ENCODE measurements at places on chromosomes 1 and 21.

- peak; percentile 53 for DNase-seq
These were observed 326.5 kb upstream of the SGIP1 start for GRCh38 chr1:66207484-66207883.

- DNase-seq: peak; percentile 20
These were observed 40.7 kb upstream of the DHCR24 start for GRCh38 chr1:54927472-54928240.

DNA sequence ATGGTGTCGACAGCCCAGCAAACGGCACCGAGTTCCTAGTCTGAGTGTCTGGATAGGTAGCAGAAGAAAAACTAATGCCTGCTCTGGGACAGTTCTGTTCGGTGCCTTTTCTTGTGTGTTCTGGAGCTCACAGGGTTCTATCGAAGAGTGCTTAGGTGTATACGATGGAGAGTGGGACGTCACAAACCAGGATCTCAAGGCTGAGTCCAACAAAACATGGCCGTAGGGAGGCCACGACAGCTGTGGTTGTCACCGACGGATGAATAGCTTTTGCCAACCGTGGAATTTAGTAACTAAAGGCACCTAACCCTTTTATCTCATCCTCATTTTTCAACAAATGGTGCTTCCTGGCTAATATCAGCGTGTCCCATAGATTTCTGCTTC, 635 bp upstream of the SYNJ1 start:
- no peak for DNase-seq

GRCh38 chr1:152880316-152880715, 2.2 kb downstream of the SMCP start:
- no peak for DNase-seq

DNA sequence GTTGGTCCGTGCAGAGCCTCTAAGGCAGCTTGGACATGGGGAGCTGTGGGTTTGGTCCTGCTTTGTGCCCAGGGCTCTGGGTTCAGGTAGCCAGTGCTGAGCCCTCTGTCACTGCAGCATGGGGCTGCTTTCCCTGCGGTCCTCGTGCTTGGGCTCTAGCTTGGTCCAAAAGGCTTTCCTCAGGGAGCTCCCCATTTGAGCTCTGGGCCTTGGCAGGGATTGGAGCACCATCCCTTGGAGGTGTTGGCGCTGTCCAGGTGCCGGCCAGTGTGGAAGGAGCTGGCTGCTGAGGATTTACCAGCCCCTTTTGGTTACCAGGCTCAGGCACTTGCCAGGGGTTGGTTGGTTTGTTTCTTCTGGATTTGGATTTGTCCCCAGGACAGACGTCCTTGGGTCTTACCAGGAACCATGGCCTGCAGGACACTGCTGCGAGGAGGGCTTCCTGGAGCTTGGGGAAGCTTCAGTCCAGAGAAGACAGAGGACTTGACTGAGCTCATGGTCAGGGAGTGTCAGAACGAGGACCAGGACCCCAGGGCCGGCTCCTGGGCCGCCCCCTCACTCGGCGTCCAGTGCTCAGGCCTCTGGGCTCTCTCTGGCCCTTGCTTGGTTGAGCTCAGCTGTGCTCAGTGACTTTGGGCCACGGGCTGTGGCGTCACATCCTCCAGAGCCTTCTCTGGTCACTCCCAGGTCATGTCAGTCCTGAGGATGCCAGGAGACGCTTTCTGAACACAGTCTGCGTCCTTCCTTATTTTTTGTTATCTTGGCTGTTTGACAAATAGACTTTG, 224.7 kb downstream of the CAMTA1 start:
- DNase-seq: no peak

DNA sequence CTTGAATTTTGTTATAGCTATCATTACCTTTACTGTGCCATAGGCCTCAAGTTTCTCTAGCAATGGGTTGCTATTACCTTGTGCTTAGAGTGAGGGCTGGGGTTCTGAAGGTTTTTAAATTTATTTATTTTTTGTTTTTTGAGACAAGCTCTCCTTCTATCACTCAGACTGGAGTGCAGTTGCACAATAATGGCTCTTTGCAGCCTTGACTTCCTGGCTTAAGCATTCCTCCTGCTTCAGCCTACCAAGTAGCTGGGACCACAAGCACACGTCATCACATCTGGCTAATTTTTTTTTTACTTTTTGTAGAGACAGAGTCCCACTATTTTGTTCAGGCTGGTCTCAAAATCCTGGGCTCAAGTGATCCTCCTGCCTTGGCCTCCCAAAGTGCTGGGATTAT, 41.5 kb downstream of the SNX27 start:
- DNase-seq: peak; percentile 4

- no peak for DNase-seq
These were observed 819 bp downstream of the PYHIN1 start for GRCh38 chr1:158932171-158932570.

DNA sequence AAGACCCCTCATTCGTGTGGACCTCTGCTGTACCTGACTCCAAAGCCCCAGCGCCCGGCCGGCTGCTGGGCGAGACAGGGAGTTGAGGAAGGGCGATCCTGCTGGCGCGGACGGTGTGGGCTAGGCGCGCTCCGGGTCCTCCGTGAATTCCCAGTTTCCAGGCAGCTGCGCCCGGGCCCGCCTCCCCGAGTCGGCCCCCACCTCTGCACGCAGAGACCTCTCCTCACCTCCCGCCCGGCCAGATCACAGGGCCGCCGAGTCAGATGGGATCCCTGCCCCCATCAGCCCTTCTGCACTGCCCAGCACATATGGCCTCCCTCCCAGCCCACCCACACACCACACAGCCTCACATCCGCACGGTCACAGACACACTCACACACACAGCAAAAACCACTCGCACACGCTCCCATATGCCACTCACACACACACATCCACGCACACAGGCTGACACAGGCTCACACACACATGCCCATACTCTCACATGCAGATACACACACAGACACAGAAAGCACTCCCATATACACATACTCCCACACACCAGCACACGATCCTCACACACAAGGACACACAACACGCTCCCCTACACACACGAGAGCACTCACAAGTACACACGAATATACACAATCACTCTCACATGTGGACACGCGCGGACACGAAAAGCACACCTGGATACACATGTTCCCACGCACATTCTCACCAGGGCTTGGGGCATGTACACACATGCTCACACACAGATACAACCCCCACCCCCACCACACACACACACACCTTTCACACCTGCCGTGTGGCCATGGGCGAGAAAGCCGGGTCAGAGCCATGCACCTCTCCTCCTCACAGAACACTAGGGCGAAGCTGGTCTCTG, 7.2 kb upstream of the GUCA2B start:
- DNase-seq: no peak

GRCh38 chr1:55147524-55147923, 67.6 kb downstream of the USP24 start:
- no peak for DNase-seq

DNA sequence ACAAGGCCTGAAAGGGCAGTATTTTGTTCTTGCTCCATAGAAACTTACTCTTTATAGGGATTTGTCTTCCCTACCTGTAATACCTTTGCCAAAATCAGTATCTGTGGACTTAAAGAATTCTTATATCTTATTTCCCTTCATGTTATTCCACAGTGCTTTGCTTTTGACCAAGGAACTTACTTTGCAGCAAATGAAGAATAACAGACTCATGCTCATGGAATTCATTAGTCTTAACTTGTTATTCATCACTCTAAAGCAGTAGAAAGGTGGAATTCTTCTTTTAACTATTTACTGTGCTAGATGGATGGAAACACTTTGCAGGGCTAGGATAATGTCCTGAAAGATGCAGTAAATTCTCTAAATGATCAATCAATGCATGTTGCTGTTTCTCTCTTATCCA, 45.9 kb downstream of the DUSP10 start:
- DNase-seq: peak; percentile 47

DNA sequence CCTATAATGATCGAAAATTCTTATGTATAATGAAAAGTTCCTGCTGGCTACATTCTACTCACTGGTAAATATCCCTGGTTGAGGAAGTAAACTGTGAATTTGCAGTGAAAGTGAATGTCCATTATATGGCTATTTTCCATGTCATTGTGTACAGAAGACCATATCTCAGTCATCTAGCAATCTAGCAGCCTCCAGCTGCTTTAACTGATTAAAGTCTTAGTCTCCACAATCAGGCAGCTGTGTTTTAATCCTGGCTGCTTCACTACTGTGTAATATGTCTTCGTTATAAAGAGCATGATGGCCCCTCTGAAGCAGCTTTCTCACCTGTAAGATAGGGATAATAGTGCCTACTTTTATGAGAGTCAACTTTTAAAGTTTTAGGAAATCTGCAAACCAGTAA, 11.4 kb downstream of the CLCA2 start:
- no peak for DNase-seq

DNA sequence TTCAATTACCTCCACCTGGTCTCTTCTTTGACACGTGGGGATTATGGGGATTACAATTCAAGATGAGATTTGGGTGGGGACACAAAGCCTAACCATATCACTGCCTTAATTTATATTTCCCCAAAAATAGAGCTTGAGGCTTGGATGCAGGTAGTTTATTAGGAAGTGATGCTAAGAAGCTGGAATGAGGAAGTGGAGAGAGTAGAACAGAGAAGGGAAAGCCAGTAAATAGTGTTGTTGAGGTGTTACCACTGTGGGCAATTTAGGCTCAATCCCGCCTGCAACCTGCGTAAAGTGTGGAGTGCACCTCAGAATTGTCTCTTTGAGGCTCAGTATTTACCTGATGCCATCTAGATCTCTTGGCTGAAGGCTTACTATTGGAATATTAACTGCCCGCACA, 4.9 kb upstream of the DOCK7 start:
- no peak for DNase-seq

- no peak for DNase-seq
These were observed 10.8 kb upstream of the ERMAP start for GRCh38 chr1:42806171-42806570.

DNA sequence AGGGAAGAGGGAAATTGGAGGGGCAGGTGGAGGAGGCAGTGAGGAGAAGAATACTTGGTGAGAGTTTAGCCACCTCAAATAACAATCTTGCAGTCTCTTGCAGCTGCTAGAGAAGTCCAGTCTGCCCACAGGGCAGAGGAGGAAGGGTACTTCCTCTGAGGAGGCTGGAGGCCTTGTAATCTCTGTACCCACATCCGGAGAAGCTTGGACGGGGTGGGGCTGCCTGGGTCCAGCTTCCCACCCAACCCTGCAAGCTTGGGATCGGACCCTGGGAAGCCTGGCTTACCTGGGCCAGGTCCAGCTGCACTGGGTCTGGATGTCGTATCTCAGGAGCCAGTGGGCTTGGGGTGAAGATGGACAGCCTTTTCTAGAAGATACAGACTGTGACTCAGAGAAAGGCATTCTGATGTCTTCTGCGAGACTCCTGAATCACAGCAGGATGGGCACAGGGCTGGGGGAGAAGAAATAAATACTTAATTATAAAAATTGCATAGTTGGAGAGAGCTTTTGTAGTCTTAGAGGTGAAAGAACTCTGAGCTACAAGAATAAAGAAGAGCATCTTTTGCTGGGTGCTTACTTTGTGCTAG, 111.8 kb upstream of the JUN start:
- no peak for DNase-seq

GRCh38 chr21:38937844-38938243, 132.1 kb downstream of the ETS2 start:
- no peak for DNase-seq

- DNase-seq: no peak
These were observed 31.0 kb downstream of the NENF start for GRCh38 chr1:212463565-212464285.

DNA sequence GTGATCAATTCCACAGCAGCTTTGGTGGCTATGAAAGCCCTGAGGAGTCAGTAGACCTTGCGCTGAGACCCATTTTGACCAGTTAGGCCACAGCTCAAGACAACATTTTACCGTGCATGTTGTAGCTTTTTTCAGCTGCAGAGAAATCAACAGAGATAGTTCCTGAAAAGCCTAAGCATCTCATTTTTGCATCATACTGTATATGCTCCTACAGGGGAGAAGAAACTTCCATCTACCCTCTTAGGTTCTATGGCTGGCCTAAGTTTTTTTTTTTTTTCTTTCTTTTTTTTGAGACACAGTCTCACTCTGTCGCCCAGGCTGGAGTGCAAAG, 24.8 kb upstream of the EYA3 start:
- DNase-seq: no peak

DNA sequence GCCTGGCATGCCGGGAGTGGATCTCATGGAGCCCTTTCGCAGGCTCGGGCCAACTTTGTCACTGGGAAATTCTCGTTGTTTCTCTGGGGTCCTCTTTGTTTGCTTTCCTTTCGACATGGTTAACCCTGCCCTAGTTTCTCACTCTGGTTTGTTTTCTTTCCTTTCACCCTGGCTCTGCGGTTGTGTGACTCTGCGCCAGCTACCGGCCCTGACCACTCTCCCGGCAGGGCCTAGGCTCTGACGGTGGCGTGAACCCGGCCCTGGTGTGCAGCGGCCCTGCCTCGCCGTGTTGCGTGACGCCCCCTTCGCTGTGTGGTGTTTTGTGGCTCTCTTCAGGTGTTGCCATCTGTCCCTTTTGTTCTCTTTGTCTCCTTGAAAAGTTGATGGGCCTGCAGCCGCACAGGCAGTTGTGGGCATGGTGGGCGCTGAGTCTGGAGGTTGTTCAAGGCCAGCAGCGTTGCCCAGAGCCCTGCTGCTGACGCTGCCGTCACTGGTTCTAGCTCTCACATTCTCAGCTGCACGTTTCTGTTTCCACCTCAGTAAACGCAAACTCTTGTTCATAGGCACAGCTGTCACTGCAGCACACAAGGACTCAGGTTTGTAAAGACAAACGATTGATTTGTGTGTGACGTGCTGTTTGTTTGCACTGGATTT, 64.6 kb upstream of the DIP2A start:
- DNase-seq: no peak

DNA sequence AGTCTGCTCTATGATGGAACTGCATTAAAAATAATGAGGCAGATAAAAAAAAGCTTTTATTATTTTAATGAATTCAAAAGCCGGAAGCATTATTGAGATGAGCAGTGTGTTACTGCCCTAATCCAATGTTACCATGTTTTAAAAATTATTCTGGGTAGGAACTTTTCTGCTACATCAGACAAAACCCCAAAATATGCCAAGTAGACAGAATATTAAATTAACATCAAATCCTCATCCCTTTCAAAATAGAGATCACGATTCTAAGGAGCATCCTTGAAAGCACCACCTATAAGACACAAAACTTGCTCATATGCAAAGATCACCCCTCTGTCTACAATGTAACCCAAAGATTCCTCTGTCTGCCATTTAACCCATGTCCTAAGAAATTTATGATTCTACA, 357.5 kb downstream of the SMYD3 start:
- DNase-seq: no peak

DNA sequence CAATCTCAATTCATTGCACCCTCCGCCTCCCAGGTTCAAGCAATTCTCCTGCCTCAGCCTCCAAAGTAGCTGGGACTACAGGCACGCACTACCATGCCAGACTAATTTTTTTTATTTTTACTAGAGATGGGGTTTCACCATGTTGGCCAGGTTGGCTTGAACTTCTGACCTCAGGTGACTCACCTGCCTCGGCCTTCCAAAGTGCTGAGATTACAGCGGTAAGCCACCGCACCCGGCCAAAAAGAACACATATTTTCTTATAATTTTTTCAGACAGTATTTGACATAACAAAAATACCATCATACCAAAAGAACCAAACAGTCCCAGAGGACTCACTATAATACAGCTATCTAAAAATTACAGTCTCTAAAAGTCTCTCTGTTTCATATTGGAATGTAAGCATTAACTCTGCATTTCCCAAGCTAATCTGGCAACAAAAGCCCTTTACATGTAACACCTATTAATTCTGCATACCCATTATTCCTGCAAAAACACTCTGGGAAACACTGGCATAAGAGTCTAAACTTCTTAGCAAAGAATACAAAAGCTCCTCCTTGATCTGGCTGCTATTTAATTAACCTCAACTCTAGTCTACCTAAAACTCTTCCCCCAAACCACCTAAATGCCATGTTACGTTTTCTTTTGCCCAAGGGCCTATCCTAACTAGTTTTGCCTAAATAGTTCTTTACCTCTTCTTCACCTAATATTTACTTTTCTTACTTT, 26.9 kb downstream of the WDR26 start:
- DNase-seq: peak; percentile 68

All from M059J (cell line).